NCI-H2107 (cell line): ENCODE measurements at places on chromosomes 2 and 18.

DNA sequence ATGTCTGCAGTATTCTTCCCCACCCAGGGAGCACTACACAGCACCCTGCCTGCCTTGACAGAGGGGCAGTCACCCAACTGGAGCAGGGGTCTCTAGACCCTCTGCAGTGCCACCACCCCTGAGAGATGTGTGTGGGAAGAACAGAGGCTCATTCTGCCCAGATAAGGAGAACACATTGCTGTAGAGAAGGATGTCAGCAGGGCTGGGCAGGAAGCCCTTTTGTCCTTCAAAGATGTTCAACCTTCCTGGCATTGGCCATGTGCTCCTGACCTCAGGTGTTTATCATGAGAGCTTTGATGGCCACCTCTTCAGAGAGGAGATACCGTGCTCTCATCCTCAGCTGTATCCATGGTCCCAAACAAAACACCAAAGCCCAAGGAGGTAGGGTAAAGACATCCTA, 4.6 kb upstream of the TEX51 start:
- no peak for DNase-seq

- no peak for DNase-seq
These were observed 185.0 kb upstream of the STK17B start for GRCh38 chr2:196356332-196356731.

- no peak for DNase-seq
These were observed 8.2 kb upstream of the FAM98A start for GRCh38 chr2:33607251-33607721.

GRCh38 chr2:145066856-145067548, 547.1 kb upstream of the ZEB2 start:
- DNase-seq: no peak

DNA sequence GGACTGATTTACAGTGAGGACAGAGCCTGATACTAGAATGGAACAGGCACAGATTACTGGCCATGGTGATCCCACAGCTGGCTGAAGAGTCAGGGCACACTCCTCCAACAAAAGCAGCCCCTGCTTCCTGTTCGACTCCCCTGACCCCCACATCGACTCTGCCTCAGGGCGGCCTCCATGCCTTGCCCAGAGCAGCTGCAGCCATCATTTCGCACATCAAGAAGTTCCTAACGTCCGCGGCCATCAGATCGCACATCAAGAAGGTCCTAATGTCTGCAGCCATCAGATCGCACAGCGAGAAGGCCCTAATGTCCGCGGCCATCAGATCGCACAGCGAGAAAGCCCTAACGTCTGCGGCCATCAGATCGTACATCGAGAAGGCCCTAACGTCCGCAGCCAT, 192.8 kb upstream of the PXDN start:
- DNase-seq: no peak

GRCh38 chr2:76288146-76288545, 577.4 kb upstream of the GCFC2 start:
- no peak for DNase-seq

- DNase-seq: no peak
These were observed 12.1 kb downstream of the AMER3 start for GRCh38 chr2:130767408-130767775.

DNA sequence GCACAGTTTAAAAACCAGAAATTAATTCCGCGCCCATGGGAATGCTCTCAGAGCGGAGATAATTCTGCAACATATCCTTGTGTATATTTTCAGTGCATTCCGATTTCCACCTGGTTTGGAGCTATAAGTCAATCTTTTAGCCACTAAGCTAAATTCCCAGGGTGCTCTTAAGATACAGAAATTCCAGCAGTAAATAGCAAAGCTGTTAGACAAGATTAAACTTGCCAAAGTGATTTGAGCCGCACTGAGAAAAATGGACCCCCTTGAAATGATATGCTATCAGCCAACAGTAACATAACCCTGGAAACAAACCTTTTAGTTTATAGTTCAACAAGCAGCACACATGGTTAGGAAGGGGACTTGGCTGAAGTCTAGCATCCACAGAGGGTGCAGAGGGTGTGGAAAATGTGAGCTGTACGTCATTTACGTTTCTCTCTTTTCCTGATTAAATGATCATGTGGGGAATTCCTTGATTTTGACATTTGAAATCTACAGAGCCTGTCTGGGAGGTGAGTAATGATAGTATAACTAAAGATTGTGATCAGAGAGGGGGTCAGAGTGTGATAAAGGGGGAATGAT, 99.8 kb upstream of the COPS8 start:
- no peak for DNase-seq

DNA sequence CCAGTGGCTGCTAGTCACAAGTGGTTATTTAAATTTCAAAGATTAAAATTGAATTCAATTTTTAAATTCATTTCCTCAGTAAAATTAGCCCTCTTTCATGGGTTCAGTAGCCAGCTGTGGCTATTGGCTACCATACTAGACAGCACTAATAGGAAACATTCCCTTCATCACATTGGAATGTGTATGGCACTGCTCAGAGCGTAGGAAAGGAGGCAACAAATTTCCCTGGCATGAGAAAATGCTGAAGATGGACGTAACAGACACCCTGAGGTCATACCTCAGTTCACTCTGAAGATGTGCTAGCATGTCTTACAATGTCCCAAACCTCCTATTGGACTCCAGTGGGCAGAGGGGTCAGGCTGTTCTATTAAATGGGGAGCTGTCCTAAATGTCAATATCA, 96.4 kb downstream of the C1QL2 start:
- DNase-seq: no peak

- DNase-seq: no peak
These were observed 8.4 kb upstream of the ARID5A start for GRCh38 chr2:96528006-96528699.

DNA sequence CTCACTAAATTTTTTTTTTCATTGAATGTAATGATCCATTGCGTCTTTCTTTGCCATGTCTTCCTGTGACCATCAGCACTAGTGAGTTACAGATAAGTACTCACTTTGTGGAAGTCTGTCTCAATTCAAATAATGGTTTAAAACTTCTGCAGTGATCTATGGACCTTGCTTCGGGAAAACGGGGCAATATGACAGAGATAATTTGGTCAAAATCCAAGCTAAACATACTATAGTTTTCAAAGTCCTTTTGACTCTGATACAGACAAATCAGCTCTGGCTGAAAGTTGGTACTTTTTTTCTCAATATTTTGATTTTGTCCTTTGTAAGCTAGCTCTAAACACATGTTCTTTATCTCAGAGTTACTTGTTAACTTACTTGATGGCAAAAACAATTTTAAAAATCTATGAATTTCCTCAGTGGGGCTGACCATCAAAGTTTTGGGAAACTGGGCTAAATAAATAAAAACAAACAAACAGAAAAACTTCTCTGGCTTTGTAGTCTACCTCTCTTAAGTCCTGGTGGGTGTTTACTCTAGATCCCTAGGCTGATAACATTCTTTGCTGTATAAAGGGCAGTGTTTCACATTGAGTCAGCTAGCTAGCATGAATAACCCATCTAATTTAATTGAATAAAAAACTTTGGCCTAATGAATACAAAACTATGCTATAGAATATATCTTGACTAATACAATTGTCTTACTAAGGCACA, 327.6 kb downstream of the RDH14 start:
- no peak for DNase-seq

- DNase-seq: no peak
These were observed 196.0 kb downstream of the IRS1 start for GRCh38 chr2:226603606-226604005.

DNA sequence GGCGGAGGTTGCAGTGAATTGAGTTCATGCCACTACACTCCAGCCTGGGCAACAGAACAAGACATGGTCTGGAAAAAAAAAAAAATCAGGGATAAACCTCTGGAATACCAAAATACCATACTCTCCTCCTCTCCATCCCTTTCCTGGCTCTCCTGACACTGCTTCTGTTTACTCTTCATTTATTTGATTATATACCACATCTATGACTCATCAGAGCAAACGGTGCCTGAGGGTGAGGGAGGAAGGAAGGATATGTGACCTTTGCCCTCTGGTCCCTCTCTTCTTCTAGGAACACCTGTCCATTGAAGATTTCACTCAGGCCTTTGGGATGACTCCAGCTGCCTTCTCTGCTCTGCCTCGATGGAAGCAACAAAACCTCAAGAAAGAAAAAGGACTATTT, 30.0 kb downstream of the VIL1 start:
- DNase-seq: no peak

DNA sequence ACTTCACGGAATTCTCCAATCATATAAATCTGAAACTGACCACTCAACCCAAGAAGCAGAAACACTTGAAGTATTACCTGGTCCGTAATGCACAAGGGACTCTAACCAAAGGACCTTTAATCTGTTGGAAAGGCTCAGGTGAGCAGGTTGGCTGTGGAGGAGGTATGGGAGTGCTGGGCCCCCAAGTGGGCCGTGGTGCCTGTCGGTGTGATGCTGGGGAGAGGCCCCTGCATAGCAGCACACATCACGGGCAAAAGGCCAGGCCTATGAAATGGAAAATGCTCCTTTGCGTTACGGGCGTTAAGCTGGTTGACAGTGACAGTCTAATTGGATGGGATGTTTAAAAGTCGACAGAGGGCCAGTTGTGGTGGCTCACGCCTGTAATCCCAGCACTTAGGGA, 42.6 kb downstream of the GREB1 start:
- DNase-seq: no peak
